ENCODE measurements at places on chromosomes 2 and 18. TPM values are rescaled to one million over a fixed set of nuclear protein-coding genes. Genes with fewer than 3 reads are reported as not detected.

COX7A2L gene
- 233 TPM for total RNA-seq

GULP1 gene
- 32.2 TPM for total RNA-seq

TEKT4 gene
- total RNA-seq = not detected

EVX2 gene
- not detected for total RNA-seq

KANSL1L gene
- 14.6 TPM for total RNA-seq

RFX8 gene
- 1.3 TPM for total RNA-seq
